ENCODE measurements at places on chromosomes 2 and 18.

DNA sequence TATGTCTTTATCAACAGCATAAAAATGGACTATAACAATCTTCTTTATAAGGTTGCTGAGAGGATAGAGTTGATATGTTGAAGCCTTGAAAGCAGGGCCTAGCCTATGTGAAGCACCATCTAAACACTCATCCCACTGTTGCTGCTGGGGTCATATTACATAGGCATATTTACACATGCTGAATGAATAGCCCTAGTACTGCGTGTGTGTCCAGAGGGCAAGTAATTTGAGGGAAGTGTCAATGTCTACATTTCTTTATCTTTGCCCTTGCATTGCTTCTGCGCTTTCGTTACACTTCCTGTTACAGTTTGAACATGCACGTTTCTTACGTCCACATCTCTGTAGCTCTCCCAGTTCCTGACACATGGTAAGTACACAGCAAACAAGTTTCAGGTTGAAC lies 280.3 kb upstream of the ATP5MC3 start:
- DNase-seq: no peak

DNA sequence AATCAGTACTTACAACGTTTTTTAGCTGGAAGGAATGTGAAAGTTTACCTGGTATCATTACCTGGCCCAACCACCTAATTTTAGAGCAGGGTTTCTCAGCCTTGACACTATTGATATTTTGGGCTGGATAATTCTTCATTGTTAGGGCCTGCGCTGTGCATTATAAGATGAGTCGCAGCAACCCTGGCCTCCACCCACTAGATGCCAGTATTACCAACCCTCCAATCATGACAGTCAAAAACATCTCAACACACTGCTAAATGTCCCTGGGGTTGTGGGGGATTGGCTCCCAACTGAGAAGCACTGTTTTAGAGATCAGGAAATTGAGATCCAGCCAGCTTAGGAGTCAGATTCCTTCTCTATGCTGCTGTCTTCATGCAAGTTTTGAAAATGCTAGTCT lies 265.3 kb upstream of the TCF4 start:
- no peak for DNase-seq

DNA sequence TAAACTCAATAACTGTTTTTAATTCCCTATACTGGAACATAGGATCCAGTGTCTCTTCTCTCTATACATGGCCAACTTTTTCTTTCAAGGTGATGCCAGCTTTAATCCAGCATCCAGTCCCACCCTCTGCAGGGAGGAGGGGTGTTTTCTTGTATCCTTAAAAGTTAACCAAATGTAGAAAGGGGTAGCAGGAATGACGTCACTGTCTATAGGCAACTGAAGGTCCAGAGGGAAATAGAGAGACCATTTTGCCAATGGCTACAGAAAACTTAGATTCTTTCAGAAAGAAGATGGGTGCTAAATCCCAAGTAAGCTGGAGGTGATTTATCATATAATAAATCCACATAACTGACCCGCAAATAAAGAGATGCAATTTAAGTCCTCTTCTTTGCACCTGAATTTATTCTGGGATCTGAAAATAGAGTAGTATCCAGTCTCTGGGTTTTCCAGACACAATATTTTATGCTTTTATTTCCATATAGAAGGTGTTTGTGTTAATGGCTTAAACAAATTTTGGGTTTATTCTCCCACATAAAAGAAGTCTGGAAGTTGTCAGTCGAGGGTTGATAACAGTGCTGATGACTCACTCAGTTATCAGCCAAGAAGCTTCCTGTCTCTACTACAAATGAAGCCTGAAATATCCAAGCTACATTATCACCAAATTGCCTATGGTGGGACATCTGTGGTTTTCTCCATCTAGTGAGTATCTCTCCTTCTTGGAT lies 5.7 kb upstream of the DNER start:
- DNase-seq: no peak

GRCh38 chr2:233399306-233400225 lies 45.3 kb downstream of the DGKD start:
- no peak for DNase-seq

GRCh38 chr2:64700133-64700809 lies 46.6 kb upstream of the SERTAD2 start:
- no peak for DNase-seq
